ENCODE measurements at places on chromosomes 5 and 9. TPM values are rescaled to one million over a fixed set of nuclear protein-coding genes. Genes with fewer than 3 reads are reported as not detected.

DNA sequence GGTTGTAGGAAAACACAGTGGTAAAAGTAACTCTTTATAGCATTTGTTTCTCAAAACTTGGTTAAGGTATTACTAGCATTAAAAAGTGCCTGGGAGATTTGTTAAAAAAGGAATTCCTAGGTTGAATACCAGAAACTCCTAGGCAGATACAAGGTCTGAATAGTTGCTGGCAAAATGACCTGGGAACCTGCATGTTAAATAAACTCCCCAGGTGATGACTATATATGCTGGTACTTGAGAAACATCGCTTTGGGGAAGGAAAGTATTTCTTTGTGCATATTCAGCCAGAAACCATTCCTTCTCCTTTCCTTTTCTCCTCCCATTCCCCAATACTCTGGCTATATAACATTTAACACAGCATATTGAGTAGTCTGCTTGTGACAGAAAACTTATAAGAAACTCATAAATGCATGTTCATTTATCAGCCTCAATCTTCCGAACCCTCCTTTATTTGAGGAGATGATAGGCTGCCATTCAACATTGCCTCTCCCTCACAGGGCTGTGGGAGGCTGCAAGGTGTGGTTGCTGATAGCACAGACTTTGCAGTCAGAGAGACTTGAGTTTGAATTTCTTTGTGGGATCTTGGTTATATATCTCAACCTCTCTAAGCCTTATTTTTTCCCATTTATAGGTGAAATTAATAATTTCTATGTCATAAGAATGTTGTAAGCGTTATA, 28.7 kb downstream of the PCSK1 start:
- no peak overlapping the region for H3K27ac ChIP-seq
- H3K4me1 ChIP-seq: peaks cover 17% of the 10 kb centered on the region
- no peak overlapping the region for H3K4me3 ChIP-seq
- peaks cover 25% of the 10 kb centered on the region for H3K27me3 ChIP-seq
- no peaks in the 10 kb centered on the region for H3K36me3 ChIP-seq
- no peak for DNase-seq

- H3K36me3 ChIP-seq: no peaks in the 10 kb centered on the region
- H3K4me3 ChIP-seq: no peak overlapping the region
- no peaks in the 10 kb centered on the region for H3K4me1 ChIP-seq
Measured at GRCh38 chr5:146419696-146420095, 27.4 kb upstream of the TCERG1 start.

Gene ROPN1L
- total RNA-seq: not detected

- no peaks in the 10 kb centered on the region for H3K27me3 ChIP-seq
- no peak overlapping the region for H3K4me3 ChIP-seq
- H3K36me3 ChIP-seq: peaks cover 25% of the 10 kb centered on the region
- no peak for DNase-seq
- H3K27ac ChIP-seq: no peak overlapping the region
- peaks cover 17% of the 10 kb centered on the region for H3K4me1 ChIP-seq
Measured at GRCh38 chr5:15529821-15530220, 29.8 kb downstream of the FBXL7 start.

Gene GABRA6
- total RNA-seq: not detected

GRCh38 chr9:13128266-13128860, 151.1 kb downstream of the MPDZ start:
- no peak overlapping the region for H3K4me3 ChIP-seq
- no peaks in the 10 kb centered on the region for H3K4me1 ChIP-seq
- H3K27me3 ChIP-seq: no peaks in the 10 kb centered on the region
- H3K27ac ChIP-seq: no peak overlapping the region
- peaks cover 57% of the 10 kb centered on the region for H3K36me3 ChIP-seq

- H3K36me3 ChIP-seq: no peaks in the 10 kb centered on the region
- H3K27me3 ChIP-seq: peaks cover 27% of the 10 kb centered on the region
- H3K27ac ChIP-seq: no peak overlapping the region
Measured at GRCh38 chr9:69919461-69920061, 98.9 kb downstream of the CFAP95 start.

DNA sequence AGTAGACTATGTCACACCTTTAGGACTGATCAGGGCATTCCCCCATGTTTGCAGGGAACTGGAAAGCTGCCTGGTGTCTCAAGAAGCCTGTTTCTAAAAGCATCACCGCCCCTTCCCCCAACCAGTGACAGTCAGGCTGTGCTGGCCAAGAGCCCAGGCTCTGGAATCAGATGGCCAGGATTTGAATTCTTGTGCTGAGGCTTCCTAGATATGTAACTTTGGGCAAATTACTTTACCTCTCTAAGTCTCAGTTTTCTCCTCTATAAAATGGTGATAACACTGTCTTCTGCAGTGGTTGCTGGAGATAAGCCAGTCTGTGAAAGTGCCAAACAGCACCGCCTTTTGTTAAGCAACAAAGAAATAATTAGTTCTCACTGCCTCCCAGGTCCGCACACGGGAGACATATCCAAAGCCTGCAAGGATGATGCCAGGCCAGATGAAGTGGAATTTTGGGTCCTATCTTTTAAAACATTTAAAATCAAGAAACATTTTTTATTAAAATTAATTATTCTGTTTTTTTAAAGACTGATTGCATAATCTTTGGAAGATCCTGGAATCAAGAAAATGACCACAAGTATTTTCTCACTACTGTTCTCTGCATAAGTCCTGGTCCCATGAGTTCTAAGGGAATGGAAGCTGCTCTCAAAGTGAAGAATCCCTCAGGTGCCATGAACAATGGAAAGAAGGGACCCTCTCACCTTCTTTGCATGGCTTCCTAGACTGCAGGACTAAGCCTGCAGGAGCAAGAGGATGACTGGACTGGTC, 13.9 kb downstream of the SLC31A2 start:
- H3K4me3 ChIP-seq: no peak overlapping the region
- no peak overlapping the region for H3K27ac ChIP-seq
- H3K4me1 ChIP-seq: no peaks in the 10 kb centered on the region
- DNase-seq: no peak
- no peaks in the 10 kb centered on the region for H3K27me3 ChIP-seq

DNA sequence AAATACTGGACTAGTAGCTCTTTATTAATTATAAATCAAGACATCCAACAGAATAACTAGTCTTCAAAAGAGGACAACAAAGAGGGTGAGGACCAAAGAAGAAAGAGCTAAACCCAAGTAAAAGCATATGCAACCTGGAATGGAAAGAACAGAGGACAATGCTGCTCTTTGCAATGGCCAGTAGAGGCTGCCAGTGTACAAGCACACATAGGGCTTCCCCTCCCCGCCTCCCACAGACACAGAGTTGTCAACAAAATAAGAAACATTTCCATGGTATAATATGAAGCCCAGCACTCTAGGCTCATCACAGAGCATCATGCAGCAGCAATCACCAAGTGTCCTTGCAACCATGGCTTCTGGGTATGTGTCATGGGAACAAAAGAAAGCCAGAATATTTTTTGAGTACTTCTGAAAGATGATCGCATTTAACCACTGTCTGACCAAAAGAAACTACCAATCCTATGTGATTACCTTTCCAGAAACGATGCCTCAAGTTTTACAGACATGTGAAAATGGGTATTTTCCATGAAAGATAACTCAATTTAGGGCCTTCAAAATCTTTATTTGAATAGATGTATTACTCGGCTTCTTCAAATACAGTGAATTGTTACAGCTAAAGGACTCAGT, 58.1 kb downstream of the RFX3 start:
- H3K27me3 ChIP-seq: no peaks in the 10 kb centered on the region
- H3K27ac ChIP-seq: peak overlapping the region; percentile 90
- H3K36me3 ChIP-seq: no peaks in the 10 kb centered on the region
- H3K4me1 ChIP-seq: peaks cover 43% of the 10 kb centered on the region

Gene POC5
- total RNA-seq: 9.9 TPM

GRCh38 chr5:181047921-181048320, 7.9 kb downstream of the BTNL9 start:
- H3K36me3 ChIP-seq: no peaks in the 10 kb centered on the region
- H3K4me3 ChIP-seq: no peak overlapping the region
- H3K27me3 ChIP-seq: peaks cover 38% of the 10 kb centered on the region
- H3K4me1 ChIP-seq: peaks cover 9% of the 10 kb centered on the region
- peak; percentile 80 for DNase-seq
- H3K27ac ChIP-seq: no peak overlapping the region

DNA sequence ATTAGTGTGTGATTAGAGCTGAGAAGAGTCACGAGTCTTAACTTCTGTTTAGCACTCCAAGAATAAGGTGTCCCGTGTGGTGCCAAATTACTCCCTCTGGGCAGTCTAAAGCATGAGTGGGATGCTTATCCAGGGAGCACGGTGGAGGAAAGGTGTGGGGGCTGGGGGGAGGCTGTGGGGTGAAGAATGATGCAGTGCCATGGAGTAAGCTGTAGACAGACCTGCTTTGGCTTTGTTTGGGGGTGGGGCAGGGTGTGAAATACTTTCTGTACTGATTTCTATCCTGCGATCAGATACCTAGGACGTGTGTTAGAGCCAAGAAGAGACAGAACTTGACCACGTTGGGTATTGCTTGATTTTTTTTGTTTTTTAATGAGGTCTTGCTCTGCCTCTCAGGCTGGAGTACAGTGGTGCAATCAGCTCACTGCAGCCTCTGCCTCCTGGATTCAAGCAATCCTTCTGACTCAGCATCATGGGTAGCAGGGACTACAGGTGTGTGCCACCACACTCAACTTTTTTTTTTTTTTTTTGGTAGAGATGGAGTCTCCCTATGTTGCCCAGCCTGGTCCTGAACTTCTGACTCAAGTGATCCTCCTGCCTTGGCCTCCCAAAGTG, 232.8 kb downstream of the MAN2A1 start:
- H3K27me3 ChIP-seq: no peaks in the 10 kb centered on the region
- H3K4me1 ChIP-seq: peaks cover 5% of the 10 kb centered on the region
- no peak for DNase-seq
- H3K36me3 ChIP-seq: peaks cover 2% of the 10 kb centered on the region
- no peak overlapping the region for H3K4me3 ChIP-seq

- peak overlapping the region; percentile 95 for H3K27ac ChIP-seq
- H3K36me3 ChIP-seq: peaks cover 28% of the 10 kb centered on the region
- H3K27me3 ChIP-seq: no peaks in the 10 kb centered on the region
- peaks cover 39% of the 10 kb centered on the region for H3K4me1 ChIP-seq
Measured at GRCh38 chr9:124341455-124342170, 73.6 kb downstream of the PSMB7 start.
